Stimulated activated CD4-positive, alpha-beta T cell treated with anti-CD3 and anti-CD28 coated beads, Interleukin-1b, Interleukin-23, amount 100 ng/mL, for 1 hour (primary cell): ENCODE measurements at places on chromosomes 12 and 14.

GRCh38 chr12:56163533-56164344, 5.6 kb downstream of the MYL6 start:
- no peak for DNase-seq

DNA sequence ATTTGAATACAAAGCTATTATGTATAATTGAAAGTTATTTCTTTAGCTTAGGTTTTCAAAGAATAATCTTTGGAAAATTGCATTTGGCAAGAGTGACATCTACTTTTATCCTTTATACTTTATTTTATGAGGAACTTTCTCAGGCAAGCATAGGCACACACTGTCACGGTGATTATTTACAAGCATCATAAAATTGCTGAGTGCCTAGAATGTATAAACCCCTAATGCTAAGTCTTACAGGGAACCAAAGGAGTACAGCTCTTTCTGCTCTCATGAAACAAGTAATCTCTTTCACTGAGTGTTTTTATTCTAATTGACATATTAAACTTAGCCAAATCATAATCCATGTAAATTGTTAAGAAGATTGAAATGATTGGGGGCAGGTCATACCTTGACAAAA, 154.9 kb downstream of the FSCB start:
- DNase-seq = no peak

DNA sequence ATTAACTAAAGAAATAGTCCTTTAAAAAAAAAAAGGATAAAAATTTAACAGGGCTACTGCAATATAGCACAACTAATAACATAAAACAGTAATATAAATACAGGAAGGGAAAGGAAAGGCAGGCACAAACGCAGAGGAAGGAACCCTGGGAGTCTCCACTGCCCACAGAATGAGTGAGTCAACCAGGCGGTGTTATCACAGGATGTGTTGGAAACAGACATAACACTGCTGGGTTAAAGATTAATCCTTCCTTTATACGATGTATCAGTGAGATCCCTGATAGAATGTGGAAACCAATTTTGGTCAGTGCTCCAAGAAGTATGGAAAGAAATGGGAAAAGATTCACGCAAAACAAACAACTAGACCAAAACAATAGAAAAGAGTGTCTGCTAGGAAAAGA, 47.9 kb downstream of the FGD6 start:
- no peak for DNase-seq

GRCh38 chr12:117334855-117335587, 26.4 kb downstream of the NOS1 start:
- no peak for DNase-seq

- no peak for DNase-seq
These were observed 38.3 kb upstream of the FRMD6 start for GRCh38 chr14:51613416-51613815.
